ENCODE measurements at places on chromosomes 2 and 18.

- no peak for DNase-seq
These were observed 157 bp downstream of the PTGR3 start for GRCh38 chr18:75208836-75209128.

- no peak for DNase-seq
These were observed 8.0 kb upstream of the CFAP65 start for GRCh38 chr2:219049282-219049681.

DNA sequence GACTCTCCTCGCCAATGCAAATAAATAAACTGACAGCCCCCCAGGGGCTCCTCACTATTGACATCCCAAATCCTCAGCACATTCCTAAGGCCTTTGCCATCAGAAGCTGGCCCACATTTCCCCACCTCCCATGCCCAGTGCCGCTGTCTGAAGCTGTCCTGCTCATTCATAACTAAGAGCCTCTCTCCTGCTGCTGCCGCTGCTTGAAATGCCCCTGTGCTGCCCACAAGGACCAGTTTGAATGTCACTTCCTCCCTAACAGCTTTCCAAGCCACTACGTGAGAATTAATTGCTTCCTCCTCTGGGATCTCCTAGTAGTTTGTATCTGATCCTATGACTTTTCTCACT, 151.6 kb upstream of the CAPN13 start:
- DNase-seq, result no peak

DNA sequence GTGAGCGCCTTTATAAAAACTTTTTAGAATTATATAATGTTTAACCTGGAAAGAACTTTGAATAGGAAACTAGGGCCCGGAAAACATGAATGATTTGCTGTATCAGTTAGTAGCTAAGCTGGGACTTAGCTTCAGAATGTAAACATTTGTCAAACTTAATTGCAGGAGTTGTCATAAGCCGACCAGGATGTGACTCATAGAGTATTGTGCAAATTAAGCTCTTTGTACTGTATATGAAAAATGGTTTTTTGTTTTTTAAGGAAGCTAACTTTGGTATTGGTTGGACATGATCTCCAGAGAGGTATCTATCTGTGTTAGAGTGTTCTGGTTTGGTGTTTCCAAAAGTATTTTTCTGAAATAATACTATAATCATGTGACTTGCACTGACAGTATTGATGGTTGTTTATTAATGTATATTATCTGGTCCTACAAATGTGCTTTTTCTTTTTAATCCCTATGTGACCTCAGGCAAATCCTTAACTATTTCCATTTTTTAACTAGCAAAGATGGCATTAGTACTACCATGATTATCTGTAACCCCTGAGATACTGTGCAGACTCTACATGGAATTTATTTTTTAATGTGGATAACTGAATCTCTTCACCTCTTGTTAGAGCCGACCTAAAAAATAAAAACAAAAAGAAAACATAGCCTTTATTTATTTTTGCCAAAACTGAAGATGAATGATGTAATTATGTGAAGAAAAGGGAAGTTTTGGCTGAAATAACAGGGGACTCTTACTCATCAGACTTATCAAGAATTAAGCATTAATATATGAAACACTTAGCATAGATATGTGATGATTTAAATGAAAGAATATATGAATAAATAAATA, 11.7 kb downstream of the YIPF4 start:
- no peak for DNase-seq

GRCh38 chr18:54280220-54280569, 10.9 kb downstream of the POLI start:
- DNase-seq, result no peak

DNA sequence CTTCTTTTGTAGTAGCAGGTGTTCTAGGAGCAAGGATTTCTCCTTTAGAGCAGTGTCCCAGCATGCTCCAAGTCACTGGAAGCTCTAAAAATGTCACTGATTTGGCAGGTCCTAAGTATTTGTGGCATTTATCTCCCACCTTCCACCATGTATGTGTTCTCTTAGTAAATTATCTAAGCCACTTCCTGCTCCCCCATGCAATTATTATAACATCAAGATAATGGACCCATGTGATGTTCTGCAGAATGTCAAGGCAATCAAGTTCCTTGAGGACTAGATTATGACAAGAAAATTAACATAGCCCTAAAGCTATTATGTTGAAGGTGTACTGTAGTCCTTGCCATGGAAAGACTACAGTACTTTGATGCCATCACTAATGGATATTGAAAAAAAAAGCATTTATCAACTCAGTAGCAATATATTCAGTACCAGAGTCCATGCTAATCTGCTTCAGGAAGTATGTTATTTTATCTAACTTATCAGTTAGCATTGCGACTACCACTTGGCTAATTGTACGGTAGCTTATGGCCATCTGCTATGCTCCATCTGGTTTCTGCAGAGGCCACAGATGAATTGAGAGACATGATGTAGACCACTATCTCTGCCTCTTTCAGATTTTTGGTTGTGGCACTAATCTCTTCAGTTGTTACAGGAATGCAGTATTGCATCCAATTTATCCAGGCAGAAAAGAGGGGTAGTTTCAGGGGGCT, 56.7 kb downstream of the GPR39 start:
- DNase-seq, result no peak

GRCh38 chr2:144643537-144644336, 123.8 kb upstream of the ZEB2 start:
- no peak for DNase-seq

GRCh38 chr2:11505652-11506610, 27.9 kb upstream of the GREB1 start:
- DNase-seq, result no peak

DNA sequence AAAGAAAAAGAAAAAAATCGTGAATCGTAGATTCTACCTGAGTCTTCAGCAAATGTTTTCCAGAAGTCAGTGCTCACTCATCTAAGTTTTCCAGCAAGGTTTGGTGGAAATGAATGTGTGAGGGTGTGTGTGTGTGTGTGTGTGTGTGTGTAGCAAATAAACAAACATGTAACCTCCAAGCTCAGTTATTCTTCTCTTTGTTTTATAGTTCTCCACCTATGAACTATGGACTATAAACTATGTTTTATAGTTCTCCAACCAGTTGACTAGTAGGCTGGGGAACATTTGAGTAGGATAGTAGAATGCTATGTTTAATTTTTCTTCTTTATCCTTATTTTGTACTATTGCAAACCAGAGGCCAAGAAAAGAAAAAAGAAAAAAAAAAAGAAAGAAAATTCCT, 44.6 kb upstream of the SERPINE2 start:
- no peak for DNase-seq

DNA sequence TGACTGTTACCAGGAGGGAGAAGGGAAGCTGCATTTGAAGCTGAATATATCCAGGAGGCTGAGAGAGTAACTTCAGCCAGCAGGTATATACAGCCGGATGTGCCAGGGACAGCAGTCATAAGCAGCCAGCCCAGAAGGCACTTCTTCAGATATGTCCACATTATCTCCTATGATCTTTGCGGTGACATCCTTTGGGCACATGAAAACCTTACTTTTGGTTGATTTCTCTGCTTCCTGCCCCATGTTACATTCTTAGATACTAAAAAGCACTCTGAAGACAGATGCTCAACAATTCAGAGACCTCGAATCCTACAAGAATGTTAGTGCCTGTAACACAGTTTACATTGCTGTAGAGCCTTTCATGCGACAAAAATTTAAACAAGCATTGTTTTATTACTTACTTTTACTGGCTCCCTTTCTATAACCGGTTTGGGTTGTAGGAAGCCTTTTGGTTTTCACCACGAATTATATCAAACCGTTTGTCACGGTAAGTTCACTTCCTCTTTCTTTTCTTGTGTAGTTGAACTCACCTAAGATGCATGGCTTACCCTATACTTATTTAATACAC, 50.3 kb upstream of the TLK1 start:
- peak; percentile 2 for DNase-seq

DNA sequence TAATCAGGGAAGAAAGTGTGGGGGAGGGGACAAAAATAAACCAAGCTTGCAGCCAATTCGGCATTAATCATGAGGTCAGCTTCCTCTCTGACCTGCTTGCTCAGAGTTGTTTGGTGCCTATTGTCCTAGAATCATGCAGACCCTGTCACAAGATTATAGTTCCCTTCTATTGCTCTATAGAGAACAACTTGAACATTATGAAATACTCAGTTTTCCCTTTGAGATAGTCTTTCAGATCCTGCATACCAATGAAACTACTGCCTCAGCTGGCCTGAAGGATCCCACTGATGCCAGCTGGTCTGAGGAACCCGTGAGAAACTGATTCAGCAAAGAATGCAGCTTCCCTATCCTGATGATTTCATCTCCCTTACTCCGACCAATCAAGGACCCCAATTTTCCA, 955 bp upstream of the BBS5 start:
- no peak for DNase-seq

DNA sequence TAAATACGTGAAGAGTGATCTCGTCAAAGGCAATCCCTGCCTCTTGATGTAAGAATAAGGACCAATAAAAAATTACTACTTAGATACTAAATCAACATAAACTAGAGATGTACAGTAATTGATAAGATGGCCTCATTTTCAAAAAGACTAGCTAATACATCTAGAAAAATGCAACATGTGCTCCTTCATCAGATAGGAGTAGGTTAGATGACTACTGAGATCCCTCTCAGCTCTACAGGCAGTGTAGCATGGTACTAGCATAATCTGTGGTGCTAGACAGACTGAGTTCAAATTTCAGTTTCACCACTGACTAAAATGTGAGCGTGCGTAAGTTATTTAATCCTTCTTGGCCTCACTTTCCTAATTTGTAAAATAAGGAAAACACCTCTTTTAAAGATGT, 82.6 kb upstream of the FRZB start:
- no peak for DNase-seq

DNA sequence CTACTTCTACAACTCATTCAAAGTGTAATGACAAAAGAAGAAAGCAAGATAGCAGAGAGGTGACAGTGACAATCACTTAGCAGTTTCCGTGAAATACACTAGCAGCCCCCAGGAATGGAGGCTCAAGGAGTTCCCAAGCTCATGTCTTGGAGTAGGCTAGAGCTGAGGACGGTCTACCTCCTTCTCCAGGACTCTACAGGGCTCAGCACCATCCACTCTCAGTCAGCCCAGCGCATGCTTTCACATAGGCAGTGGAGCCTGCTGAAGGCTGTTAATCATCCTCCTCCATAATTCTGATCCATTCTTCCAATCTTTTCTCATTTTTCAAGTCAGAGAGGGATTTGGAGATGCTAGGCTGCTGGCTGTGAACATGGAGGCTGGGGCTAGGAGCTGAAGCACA, 85.6 kb downstream of the MYT1L start:
- DNase-seq, result no peak

DNA sequence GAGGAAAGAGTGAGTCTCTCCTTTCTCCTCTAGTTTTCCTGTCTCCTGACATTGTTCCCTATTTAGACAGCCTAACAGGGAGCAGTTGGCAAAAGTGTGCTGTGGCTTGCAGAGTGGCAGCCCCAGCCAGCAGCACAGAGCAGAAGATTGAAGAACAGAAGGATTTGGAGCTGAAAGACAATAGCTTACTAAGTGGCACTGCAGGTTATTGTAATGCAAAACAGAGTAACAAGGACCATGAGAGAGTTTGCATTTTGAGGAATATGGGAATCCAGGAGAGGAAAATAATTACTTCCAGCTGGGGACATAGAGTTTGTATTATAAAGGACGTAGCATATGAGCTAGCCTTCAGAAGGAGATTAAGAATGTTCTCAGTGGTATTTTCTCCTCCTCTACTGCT, 342.4 kb downstream of the AKAIN1 start:
- DNase-seq, result no peak

DNA sequence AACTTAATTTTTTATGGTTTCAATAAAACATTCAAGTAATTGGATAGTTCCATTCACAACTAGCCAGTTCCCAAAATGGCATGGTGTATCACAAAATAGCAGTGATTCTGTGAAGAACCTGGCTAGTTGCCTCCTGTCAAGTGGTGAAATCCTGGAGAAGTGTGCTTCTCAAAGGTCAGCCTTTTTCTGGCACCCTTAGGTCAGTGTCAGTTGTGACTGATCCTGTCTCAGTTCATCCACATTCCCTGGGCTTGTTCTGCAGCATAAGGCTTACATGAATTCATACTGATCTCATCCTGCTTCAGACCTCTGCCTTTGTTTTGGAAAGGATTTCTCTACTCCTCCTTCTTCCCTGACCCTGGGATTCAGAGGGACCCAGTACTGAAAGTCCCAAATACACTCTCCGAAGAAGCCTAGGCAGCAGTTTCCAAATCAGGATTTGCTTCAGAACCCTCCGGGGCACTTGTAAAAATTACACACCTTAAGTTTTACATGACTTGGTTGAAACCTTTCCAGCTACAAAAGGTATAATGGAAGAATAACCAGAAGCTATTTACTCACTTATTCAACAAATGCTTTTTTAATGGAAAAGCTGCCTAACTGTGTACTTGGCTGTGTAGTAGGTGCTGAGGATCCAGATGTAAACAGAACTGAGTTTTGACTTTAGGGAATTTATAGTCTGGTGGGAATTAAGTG, 11.0 kb downstream of the MAP3K20 start:
- DNase-seq, result no peak

- no peak for DNase-seq
These were observed 60.0 kb downstream of the ADCY3 start for GRCh38 chr2:24859968-24860600.

DNA sequence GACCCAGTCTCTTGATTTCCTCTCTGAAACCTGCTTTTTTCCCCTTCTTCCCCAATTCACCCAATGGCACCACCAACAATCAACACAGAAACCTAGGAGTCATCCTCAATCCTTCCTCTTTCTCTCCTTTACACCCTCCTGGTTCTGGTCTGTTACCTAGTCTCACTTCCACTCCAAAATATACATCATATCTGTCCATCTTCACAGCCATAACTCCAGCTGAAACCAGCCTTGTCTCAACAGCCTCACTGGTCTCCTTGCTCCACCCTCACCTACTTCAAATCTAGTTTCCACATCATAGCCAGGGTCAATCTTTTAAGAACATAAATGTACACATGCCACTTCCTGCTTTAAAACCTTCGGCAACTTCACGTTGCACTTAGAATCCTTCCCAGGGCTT, 11.8 kb upstream of the TWSG1 start:
- DNase-seq, result no peak

DNA sequence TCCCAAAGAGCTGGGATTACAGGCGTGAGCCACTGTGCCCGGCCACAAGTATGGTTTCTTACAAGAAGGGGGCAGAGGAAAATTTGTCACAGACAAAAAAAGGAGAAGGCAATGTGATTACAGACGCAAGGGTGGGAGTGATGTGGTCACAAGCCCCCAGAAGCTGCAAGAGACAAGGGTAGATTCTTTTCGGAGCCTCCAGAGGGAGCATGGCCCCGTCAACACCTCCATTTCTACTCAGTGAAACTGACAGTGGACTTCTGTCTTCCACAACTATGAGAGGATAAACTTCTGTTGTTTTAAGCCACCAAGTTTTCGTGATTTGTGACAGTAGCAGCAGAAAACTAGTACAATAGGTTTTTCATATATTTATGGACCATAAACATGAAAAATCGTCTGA, 2.1 kb upstream of the TCF7L1 start:
- DNase-seq, result no peak

Data from stimulated activated CD4-positive, alpha-beta T cell treated with anti-CD3 and anti-CD28 coated beads, Interleukin-12 subunit alpha, Interleukin-12 subunit beta, amount 100 ng/mL, for 4 hours (primary cell).